ENCODE measurements at places on chromosomes 3 and 15.

- no peak for DNase-seq
These were observed 190.4 kb downstream of the MBNL1 start for GRCh38 chr3:152459118-152459515.

DNA sequence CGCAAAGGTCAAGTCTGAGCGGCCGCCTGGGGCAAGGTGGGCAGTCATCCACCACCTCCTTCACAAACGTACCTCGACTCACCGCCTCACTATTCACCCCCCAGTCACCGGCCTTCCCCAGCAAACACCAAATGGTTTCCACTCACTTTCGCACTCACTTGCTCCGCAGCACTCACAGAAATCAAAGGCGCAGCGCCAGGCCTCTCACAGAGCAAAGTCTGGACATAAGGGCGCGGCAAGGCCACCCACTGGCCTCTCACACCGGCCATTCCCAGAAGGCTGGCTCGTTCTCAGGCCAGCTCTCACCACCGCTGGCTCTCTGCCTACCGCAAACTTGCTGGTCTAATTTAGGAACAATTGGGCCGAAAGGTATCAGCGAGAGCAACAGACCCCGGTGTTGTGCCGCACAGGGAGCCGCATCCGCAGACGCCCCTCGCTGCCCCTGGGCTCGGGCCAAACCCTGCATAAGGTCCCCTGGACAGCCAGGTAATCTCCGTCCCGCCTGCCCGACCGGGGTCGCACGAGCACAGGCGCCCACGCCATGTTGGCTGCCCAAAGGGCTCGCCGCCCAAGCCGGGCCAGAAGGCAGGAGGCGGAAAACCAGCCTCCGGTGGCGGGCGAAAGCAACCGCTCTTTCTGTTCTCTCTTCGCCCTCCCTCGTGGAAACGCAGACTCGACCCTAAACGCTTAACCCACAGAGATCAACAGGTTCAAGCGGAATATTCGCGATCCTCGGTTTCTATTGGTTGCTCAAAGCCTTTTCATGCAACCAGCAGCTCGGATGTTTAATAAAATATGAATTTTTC is 2.9 kb downstream of the SHOX2 start:
- no peak for DNase-seq

DNA sequence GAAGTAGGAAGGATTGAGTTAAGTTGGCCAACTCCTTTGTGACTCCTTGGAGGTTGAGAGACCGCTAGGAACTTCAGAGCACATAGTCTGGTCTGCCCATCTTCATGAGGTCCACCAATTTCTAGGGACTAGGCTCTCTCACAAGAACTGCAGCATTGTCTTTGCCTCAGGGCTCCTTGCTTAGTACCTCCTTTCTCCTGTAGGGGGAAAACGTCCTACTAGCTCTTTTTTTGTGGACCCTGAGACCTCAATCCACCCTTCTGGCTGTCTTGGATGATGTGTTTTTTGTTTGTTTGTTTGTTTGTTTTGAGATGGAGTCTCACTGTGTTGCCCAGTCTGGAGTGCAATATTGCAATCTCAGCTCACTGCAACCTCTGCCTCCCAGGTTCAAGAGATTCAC is 21.6 kb downstream of the REC114 start:
- DNase-seq = no peak

GRCh38 chr3:126961191-126961790 is 21.6 kb upstream of the PLXNA1 start:
- DNase-seq = no peak

GRCh38 chr15:51706926-51707608 is 25.8 kb downstream of the SCG3 start:
- no peak for DNase-seq

GRCh38 chr3:25056-25455 is 171.5 kb upstream of the CHL1 start:
- no peak for DNase-seq

GRCh38 chr3:128343287-128344051 is 123.2 kb downstream of the DNAJB8 start:
- no peak for DNase-seq

- DNase-seq = no peak
These were observed 76.6 kb upstream of the SNRPN start for GRCh38 chr15:24878153-24878552.

GRCh38 chr3:42535981-42536784 is 33.7 kb downstream of the VIPR1 start:
- peak; percentile 27 for DNase-seq
